Fibroblast of skin of scalp (primary cell): ENCODE measurements at places on chromosomes 5 and 9.

DNA sequence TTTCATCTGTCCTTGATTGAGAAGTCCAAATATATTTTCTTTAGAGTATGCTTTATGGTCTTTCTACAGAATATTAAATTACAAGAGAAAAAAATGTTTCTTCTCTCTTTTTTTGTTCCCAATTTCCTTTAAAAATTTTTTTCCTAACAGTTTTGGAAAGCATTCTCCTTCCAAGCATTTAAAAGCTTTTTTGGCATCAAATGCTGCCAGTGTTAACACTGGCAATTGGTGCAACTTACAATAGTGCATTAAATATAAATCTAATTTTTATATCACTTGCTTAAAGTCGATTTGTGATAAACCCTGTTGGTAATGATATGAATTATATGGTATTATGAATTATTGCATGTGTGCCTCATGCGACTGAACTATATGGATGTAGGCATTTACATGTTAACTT is 165.9 kb upstream of the ELL2 start:
- DNase-seq, result no peak

DNA sequence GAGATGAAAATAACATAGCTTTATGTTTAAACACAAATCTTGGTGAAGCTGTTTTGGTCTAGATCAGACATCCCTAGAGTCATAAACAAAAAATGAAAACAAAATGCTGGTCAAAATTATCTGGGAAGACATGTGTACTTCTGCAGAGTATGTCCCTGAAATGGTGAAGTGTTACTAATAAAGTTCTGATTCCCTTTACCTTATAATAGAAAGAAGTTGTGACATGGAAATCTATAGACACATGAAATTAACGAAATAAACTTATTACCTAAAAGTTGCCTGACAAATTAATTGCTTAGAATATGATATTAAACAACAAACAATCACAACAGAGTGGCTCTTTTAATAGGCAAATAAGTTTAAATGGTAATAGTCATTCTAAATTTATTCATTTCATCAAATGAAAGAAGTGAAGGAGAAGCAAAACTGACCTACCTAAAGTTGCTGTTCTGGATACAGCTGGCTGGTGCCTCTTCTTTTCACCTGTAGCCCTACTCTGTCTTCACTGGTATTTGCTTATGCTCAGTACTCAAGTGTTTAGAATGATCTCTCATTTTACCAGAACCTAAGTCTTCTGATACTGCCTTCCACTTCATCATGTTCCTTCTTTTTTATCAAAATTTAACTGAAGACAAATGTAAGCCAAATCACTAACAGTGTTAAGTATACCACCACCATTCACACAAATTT is 38.8 kb downstream of the FNIP1 start:
- DNase-seq, result no peak

- no peak for DNase-seq
Measured at GRCh38 chr9:113205861-113206260, 15.2 kb downstream of the FKBP15 start.

DNA sequence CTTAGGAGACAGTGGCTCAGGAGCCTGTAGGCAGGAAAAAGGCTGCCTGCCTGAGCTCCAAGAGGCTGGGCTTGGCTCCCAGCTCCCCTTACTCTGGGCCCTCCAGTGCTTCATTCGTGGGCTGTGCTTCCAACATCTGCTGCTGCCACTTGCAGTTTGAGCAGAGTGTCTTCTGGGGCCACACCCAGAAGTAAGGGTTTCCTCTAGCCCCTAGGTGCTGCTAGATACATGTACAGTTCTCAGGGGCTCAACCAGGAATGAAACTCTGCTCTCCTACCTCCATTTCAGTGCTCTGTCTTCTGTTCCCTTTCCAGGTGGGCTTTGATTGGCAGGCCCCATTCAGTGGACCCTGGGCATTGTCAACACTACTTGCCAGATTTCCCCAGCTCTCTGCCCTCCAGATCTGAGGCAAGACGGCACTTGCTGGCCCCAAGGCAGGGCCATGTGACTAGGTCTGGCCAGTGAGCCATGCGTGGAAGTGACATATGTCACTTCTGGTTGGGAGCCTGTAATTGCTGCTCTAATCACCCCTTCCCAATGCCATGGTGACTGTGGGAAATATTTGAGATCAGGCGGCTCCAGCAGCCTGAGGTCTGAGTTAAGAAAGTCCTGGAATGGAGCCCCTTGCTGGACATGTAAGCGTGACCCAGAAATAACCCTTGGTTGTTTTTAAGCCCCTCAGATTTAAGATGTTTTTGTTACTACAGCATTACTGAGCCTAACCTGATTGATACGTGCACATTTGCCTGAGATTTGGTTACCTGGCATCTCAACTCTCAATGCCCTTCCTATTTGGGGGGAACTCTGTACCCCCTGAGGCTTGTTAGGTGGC is 9.4 kb upstream of the BOD1 start:
- no peak for DNase-seq

DNA sequence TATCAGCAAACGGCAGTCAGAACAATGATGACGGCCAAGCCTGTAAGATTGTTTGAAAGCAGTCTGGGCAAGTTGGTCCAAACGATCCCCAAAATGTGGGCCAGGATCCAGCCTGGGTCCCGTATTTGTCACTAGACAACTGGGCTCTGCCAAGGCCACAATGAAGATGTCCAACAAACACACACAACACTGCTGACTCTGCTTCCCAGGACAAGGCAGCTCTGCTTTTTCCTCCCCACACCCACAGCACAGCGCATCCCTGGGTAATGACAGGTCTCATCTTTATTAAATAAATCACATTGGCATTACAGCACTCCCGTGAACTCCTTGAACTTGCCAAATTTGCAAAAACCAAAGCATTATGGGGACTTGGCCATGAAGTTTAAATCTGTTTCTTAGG is 424.1 kb upstream of the ACTBL2 start:
- no peak for DNase-seq

DNA sequence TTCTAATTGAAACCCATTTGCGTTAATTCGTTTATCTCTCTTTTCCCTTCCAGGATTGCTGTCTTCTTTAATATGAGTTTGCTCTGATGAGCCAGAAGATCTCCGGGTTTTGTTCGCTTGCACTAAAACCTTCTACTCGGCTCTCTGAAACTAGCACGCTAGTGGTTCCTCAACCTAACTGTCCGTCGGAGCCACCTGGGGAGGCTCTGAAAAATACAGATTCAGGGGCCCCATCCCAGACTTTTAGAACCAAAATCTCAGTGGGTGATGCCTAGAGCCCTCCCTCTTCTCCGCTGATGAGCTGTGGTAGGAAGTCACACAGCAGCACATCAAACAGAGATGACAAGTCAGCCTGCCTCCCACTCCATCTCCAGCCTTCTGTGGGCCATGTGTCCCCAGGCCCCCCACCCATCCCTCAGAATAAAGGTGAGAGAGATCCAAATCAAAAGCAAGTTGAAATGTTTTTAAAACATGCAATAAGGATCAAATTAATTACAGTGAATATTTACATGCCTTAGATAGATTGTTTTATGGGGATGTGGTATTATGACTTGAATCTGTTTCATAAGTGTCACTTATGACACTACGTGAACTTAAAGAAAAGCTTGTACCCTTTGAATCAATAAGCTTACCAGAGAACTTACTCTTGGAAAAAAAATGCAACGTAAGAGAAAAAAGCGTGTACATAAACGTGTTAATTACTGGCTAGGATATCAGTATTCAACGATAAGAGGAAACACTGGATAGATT is 16.4 kb downstream of the FCN2 start:
- no peak for DNase-seq

DNA sequence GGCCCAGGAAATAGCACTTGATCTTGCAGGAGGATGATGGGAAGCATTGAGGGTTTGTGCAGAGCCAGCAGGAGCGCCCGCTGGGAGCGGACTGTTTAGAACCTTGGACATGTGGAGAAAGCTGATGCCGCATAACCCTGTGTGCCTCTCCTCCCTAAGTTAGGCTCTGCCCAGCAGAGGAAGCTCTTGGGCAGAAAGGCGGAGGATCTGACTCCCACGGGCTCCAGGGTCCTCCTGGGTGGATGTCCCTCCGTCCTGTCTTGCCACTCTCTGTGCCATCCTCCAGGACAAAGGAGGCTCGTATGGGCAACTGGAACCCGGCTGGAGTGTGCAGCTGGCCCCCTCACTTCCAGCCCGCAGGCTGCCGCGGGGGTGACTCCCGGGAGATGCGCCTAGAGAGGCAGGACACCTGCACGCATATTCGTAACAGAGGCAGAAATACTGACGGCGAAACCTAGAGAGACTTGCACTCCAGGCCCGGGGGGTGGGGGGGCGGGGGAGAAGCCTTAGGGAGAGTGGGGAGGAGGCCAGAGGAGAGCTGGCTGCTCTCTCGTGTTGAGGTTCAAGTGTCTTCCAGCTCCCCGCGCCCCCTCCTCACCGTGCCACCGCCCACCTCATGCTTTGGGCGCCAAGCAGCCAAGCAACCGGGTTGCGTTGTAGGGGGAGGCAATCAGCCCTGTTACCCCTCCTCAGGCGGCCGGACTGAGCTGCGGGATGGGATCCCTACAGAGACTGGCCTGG is 5.4 kb upstream of the FOXE1 start:
- DNase-seq, result no peak

- peak; percentile 18 for DNase-seq
Measured at GRCh38 chr5:179422213-179422855, 77.1 kb upstream of the ADAMTS2 start.

DNA sequence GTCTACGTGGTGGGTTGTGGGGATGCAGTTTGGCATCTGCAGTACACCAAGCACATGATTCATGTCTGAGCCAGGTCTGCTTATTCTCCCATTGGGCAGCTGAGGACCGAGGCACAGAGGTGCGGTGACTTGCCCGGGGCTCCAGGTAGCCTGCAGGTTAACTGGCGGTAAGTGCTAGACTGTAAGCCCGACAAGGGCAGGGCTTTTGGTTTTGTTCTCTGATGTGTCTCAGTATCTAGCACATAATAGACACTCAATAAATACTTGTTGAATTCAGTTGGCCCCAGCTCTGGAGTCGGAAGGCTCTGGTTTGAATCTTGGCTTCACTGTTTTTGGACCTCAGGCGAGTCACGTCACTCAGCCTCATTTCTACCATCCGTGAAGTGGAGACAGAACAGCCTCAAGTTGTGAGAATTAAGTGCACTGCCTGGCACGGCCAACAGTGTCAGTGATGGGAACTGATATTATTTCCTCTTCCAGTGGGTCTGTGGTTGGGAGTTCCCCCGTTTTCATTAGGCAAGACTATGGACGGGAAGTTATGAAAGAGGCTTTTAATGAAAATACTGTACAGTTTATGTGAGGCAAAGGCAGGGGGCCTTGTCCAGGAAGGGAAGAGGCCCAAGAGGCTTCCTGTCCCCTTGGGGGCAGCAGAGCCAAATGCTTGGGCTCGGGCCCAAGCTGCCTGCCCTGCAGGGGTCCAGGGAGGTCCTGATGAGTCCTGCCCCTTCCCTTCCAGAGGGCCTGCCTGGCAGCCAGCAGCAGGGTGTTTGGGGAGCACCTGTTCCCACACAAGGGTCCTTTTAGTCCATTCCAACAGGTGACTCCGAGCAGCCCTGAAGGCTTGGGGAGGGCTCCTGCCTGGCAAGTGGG is 3.3 kb downstream of the PRELID1 start:
- DNase-seq, result no peak
